Activated T-helper 1 cell treated with anti-CD3 and anti-CD28 coated beads, Interleukin-12 subunit alpha, Interleukin-12 subunit beta, Interleukin-2, Interleukin-4 antibody, amounts not matched to agents 30 ng/mL and 10 ng/mL and 1 ng/mL, durations not matched to agents 14 hours and 24 hours and 36 hours (primary cell): ENCODE measurements at places on chromosomes 4 and X. TPM values are rescaled to one million over a fixed set of nuclear protein-coding genes. Genes with fewer than 3 reads are reported as not detected.

The ZBTB33 gene
- 13.0 and 13.4 TPM in 2 replicates for total RNA-seq

The YY2 gene
- total RNA-seq, result 2.2 and 2.3 TPM in 2 replicates

The SLC9B1 gene
- 0.51 and 0.52 TPM in 2 replicates for total RNA-seq

DNA sequence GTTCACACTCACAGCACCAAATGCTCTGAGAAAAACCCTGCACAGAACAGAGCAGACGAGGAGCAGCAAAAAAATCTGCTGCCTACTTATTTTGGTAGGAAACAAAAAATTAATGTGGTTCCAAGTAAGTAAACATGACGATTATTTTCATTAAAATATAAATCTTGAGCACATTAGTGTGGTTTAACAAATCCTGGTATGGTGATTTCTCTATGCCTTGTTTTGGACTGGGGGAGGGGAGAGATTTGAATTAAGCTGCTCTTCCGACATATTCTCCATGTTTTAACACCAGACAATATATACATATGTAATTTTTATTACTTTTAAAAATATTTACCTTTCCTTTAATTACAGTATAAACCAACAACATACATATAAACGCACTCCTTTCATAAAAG lies 1.8 kb downstream of the CAMK2D start:
- peak overlapping the region; percentile 100 for H3K27ac ChIP-seq
- peaks cover 33% of the 10 kb centered on the region for H3K36me3 ChIP-seq
- no peaks in the 10 kb centered on the region for H3K27me3 ChIP-seq
- DNase-seq, result no peak

DNA sequence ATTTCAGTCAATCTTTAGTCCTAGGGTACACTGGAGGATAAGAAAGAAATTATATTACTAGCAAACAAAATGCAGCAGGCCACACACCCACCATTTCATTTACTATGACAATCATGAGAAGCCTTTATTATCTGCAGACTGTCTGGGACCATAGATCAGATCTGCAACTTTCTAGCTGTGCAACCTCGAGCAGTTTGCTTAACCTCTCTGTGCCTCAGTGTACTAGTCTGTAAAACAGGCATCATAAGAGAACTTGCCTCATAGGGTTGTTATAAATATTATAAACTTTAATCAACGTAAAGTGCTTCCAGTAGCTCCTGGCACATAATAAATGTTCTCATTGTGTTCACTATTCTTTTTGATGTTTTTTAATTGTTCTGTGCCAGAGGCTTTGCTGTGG lies 128.2 kb upstream of the C1QTNF7 start:
- H3K36me3 ChIP-seq, result no peaks in the 10 kb centered on the region
- H3K27ac ChIP-seq, result no peak overlapping the region
- no peak overlapping the region for H3K4me3 ChIP-seq
- no peak for DNase-seq
- H3K4me1 ChIP-seq, result no peaks in the 10 kb centered on the region

DNA sequence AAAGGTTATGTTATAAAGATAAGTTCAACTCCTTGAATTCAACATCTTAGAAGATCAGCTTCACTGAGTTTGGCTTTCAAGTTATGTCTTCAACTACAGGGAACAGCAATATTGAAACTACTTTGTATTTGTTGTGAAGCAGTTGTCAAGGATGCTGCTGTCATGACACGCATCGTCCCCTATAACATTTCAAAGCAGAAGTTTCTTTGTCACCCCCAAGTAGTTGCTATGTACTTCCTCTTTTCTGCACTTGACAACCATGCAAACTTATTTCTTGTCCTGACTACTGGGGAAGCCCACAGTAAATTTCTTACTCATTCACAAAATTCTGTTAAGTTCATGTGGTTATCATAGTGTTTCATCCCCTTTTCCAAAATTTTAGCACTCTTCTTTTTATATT lies 14.3 kb downstream of the ANTXR2 start:
- H3K4me3 ChIP-seq, result peak overlapping the region; percentile 82
- peaks cover 73% of the 10 kb centered on the region for H3K4me1 ChIP-seq
- peaks cover 41% of the 10 kb centered on the region for H3K36me3 ChIP-seq
- H3K27me3 ChIP-seq, result no peaks in the 10 kb centered on the region
- H3K27ac ChIP-seq, result peak overlapping the region; percentile 99

DNA sequence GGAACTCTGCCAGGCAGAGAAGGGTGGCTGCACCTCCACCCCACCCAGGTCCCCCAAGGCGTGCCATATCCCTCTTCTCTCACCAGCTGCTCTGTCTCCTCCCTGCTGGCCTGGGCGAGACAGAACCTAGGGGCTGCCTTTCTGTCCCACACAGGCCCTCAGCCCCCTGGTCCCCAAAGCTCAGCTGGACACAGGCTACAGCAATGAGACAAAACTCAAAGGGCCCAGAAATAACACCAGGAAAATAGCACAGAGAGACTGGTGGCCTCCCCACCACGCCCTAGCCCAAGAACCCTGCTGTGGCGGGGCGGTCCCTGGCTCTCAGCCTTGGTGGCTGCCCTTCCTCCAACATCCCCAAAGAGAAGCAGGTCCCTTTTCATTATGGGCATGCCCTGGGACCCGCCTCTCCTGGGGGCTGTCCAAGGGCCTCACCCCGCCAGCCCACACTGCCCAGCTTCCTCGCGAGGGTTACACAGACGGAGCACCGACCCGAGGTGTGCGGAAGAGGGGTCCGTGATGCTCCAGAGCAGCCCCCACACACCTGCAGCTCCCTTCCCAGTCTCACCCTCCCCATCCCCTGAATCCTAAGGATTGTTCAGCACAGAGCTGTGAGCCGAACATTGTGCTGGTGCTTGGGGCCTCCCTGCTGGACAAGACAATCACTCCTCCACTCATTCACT lies 67.7 kb upstream of the HMX1 start:
- H3K27me3 ChIP-seq, result no peaks in the 10 kb centered on the region
- DNase-seq, result no peak
- no peak overlapping the region for H3K27ac ChIP-seq
- H3K4me3 ChIP-seq, result no peak overlapping the region
- H3K4me1 ChIP-seq, result no peaks in the 10 kb centered on the region
- H3K36me3 ChIP-seq, result no peaks in the 10 kb centered on the region
